Stimulated activated naive B cell treated with anti-CD40 and anti-IgM and Interleukin-4, amounts not matched to agents 10 μg/mL and 1 μg/mL and 100 μg/mL, for 72 hours (primary cell): ENCODE measurements at places on chromosomes 1 and 21.

DNA sequence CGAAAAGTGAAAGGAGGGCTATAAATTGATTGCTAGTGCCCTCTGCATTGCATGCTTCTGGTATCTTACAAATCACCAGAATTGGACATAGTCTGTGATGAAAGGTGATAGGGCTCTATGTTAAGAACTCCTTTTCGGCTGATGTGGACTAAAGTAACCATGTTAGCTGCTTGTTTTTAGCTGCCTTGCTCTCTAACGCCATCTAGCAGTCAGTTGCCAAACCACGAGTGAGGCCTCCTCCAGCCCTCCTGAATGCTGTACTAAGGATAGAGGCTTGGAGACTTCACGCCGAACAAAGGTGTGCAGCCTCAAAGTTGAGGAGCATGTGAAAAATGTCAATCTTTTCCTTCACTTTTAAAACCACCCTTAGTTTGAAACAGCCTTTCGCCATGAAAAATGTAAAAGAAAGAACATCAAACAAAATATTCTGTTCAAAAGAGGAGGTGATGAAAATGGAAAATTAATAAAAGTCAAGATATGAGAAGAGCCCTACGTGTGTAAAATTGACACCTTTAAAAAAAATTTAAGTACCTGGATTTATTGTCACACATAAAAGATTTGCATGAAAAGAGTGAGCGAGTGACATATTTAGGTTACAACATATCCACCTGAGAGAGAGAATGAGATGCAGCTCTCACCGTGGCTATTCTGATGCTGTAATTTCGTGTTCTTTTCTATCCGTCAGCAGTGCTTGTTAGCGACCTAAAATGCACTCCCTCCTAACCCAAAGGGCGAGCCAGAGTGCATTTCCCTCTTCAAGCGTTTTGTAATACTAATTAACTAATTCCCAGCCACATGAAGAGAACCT, 8.1 kb downstream of the LRRC53 start:
- peak; percentile 9 for DNase-seq

DNA sequence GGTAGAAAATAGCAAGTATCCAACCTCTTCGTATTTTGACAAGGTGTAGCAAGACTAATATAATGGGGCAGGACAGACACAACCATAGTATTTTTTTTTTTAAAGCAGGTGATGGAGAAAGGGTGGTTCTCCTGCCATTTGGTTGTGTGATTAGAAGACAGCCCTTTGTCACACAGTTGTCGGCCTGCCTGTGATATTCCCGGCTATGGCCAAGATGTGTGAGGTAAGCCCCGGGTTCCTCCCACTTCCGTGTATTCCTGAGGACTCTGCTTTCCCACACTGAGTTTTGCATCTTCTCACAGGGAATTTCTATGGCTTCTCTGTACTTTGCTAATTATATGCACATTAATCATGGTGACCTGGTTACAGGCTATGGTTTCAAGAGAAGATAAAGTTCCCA, 35.9 kb downstream of the ZNF496 start:
- no peak for DNase-seq

DNA sequence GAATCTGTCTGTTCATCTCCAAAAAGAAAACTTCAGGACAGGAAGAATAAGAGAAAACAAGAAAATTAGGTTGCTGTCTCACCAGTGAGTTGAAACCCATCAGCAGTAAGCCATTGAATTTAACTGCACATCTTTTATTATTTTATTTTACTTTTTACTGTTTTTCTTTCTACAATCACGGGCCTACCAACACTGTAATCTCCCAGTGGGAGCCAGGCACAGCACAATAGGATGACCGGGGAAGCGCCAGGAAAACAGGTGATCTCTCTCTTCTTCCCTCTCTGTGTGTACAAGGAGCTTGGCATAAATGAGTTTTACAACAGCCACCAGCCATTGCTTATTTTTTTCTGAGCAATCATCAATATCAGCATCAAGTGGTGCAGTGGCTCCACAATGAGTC, 113.1 kb upstream of the ESRRG start:
- no peak for DNase-seq

DNA sequence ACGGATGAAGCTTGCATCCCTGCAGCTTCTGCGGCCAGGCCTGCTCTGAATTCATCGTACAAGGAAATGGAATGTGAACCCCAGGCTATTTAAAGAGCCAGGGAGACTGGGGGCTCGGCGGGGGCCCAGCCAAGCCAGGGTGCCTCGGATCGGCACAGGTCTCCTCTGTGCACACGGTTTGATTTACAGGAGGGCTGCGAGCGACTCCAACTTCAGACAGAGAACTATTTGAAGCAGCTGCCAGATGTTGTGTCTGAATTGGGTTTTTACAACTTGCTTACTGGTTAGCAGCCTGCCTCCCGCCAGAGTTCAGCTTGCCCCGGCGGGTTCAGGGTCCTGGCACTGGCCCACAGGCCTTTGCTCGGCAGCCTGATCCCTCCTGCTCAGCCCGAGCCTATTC, 83.2 kb downstream of the SPSB1 start:
- no peak for DNase-seq

- no peak for DNase-seq
Observed at GRCh38 chr1:172540635-172541034, 7.7 kb downstream of the SUCO start.

DNA sequence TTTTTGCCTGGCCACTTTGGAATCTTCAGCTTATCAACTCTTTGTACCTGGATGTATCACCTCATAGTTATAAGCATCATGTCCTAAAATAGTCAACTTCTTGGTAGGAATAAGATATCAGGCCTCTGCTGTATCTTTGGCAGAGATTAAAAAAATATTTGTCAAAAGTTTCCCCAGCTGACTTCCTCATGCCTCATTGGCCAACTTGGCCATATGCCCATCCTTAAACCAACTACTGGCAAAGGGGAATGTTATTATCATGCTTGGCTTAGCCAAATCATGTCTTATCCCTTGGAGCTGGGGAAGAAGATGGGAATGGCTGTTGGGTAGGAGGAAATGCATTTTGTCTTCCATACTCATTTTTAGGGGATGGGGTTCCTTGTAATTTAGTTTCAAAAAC, 23.4 kb downstream of the NFASC start:
- no peak for DNase-seq

DNA sequence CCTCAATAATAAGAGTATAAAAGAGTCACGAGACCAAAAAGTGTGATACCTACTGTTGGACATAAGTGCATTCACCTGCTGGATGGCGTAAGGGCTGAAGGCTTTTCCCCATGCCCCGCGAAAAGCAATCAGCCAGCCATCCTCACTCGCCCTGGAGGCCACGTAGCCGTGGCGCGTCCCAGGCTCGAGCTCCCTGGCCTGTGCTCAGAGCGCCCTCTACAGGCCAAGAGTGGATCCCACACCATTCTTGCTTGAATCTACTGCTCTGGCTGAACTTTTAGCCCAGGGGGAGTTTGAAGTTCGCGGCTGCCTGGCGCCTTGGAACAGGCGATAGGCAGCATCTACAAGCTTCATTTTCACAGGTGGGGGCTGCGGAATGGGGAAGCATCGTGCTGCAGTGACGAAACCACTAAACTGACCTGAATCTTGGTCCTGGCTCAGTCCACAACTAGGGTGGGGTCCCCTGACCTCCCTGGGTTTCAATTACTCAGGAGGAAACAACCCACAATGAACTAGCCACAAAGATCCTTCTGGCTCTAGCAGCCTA, 70.3 kb upstream of the SERBP1 start:
- DNase-seq = peak; percentile 80

- DNase-seq = no peak
Observed at GRCh38 chr1:62336995-62337705, 17.9 kb upstream of the KANK4 start.

DNA sequence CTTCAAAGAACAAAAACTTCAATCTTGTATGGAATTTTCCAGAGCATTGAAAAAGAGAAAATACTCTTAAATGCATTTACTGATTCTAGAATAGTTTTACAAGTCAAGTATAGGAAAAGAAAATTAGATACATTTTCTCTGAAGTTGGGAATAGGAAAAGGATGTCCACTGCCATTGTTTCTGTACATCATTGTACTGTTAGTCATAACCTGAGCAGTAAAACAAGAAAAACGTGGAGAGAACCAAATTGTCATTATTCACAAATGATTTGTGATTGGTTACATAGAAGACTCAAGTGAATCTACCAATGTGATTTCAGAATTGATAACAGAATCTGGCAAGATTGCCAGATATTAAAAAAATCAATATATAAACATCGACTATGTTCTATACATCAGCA, 27.4 kb downstream of the PRKACB start:
- DNase-seq = no peak

DNA sequence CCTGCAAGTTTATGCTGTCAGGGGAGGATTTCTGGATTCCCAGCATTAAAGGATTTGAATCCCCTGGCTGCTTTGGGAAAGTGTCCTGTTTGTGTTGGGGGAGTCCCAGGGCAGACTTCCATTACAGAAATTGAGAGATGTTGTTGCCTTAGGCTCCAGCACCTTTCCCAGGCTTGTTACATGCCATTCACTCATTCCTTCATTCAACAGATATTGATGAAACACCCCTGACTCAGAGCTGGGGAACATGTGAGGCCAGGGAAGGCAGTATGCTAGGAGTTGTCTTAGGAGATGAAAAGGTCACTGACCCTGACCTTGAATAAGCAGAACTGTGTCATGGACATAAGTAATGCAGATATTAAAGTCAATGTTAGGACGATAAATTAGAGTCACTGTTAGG, 161.7 kb downstream of the NTMT2 start:
- DNase-seq = no peak

DNA sequence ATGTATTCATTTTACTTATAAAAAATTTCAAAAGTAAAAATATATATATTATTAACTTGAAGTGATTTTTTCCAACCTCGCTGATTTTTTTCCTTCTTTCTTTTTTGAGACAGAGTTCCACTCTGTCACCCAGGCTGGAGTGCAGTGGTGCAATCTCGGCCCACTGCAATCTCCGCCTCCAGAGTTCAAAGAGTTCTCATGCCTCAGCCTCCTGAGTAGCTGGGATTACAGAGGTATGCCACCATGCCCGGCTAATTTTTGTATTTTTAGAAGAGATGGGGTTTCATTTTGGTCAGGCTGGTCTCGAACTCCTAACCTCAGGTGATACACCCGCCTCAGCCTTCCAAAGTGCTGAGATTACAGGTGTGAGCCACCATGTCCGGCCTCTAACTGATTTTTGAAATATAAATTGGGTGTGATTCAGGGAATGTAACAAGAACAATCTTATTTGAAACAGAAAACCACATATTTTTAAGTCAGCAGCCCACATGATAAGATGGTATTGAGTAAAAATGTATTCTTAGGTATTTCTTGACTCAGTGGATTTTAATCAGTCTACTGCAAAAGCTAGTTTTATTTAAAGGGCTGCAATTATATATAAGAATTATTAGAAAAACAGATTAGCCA, 30.0 kb downstream of the ZBTB8B start:
- DNase-seq = no peak

DNA sequence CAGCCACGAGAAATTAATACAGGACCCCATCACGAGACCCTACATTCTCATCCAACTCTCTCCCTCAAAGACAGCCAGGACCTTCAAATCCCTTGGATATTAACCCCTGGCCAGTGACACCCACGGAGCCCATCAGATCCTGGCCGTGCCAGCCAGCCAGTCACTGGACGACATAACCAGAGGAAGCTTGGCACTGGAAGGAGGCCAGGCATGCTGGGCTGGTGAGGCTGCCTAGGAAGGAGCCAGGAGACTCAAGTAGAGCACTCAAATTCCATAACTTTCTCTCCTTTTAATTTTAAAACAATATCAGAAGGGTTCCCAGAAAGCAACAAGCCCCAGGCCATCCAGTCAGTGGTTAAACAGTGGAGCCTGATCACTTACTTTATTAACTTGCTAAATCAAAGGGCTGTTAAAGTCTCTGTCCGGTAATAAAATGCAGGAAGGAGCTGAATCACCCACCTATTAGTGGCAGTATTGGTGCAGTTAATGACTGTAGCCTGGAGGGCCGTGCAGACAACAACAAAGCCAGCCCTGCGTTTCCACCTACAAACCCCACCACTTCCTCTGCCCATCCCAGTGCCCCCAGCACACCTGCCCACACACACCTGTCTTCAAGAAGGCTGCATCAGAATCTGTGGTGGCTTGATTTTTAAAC, 78.0 kb downstream of the HIVEP3 start:
- no peak for DNase-seq

DNA sequence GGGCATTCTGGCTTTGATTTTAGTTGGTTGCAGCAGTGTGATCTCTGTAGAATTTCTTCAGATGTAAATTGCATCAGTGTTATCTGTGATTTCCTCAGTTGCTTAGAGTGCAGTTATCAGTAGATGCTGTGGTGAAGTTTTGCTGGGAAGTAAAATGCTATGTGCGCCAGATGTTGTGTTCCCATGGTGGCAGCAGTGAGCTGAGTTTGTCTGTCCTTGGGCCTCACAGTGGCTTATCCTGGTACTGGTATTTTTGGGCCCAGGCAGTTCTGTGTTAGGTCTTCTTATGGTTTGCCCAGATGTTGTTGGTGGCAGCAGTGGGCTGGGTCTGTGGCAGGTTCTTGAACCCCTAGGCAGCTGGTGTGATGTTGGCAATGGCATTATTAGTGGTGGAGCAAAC, 1242.1 kb downstream of the PLA2G4A start:
- DNase-seq = no peak

- DNase-seq = no peak
Observed at GRCh38 chr1:234942879-234943506, 185.6 kb downstream of the TOMM20 start.

DNA sequence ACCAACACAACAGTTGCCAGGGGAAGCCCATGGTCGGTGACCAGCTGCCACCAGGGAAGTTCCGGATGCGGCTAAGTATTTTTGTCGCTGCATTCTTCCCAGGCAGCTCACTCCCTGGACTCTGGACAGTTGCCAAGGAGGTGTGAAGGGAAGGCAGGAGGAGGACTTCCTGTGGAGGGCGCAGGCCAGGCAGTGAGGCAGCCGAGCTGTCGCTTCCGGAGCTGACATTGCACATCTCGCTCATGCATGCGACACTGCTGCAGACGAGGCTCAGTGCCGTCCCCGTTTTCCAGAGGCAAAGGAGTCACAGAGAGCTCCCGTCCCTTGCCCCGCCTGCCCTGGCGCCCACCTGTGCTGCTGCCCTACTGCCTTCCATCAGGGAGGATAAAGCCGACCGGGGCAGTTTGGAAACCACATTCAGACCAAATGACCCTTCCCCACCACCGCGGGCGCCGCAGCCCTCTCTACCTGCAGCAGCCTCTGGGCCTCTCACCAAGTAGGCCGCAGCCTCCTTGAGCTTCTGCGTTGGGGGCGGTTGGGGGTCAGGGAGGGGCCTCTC, 81.4 kb downstream of the NENF start:
- DNase-seq = no peak

DNA sequence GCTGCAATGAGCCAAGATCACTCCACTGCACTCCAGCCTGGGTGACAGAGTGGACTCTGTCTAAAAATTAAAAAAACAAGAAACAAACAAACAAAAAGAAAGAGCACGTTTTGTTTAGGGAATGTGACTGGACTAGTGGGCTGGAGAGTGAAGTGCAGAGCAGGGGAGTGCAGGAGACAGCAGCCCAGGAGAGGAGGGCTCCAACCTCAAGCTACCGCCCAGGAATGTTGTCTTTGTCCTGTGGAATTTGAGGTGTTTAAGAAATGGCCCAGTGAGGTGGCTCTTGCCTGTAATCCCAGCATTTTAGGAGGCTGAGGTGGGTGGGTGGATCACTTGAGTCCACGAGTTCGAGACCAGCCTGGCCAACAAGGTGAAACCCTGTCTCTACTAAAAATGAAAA, 42.4 kb upstream of the MTF2 start:
- DNase-seq = no peak

- no peak for DNase-seq
Observed at GRCh38 chr21:44874240-44874496, 678 bp upstream of the PTTG1IP start.

GRCh38 chr1:101283443-101283842, 46.6 kb downstream of the S1PR1 start:
- DNase-seq = no peak
